ENCODE measurements at places on chromosomes 11 and 22.
A peak's percentile ranks its signal among the peaks of the same experiment; 100 is the strongest.

GRCh38 chr11:82867495-82868082, 32.6 kb downstream of the PRCP start:
- DNase-seq = peak; percentile 11

GRCh38 chr11:111765320-111765983, 737 bp downstream of the PPP2R1B start:
- peak; percentile 1 for DNase-seq

DNA sequence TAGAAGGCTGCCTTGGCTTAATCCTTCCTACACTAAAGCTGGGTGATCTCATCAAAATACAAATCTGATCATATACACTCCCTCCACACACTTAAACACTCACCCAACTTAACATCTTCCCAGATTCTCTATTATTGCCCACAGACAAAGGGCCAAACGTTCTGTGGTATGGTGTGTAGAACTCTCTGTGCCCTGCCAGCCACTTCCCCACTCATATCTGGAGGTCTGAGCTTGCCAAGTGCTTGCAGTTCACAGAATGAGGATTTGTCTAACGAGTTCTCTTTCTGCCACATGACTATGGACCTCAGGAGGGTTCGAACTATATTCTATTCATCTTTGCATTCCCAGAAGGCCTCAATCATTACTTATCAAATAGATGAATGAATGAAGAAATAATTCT, 77.6 kb downstream of the MPPED2 start:
- no peak for DNase-seq

GRCh38 chr11:129766898-129767604, 48.6 kb upstream of the TMEM45B start:
- no peak for DNase-seq

DNA sequence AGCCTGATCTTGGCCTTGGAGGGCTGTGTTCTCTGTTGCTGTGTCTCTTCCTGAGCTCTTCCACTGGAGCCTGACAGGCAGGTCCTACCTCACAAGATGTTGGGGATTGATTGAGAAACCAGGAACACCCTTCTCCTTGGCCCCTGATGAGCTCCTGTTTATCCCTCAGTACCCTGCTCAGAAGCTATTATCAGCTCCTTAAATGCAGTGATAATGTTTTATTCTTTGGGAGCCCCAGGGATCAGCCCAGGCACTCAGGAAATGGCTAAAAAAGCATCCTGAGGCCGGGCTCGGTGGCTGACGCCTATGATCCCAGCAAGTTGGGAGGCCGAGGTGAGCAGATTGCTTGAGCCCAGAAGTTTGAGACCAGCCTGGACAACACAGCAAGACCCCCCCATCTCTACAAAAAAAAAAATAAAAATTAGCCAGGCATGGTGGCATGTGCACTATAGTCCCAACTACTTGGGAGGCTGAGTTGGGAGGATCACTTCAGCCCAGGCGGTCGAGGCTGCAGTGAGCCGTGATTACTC, 4.9 kb upstream of the PHLDA2 start:
- no peak for DNase-seq

- DNase-seq = no peak
These were observed 213.4 kb upstream of the SYN3 start for GRCh38 chr22:33271390-33272161.

- DNase-seq = no peak
These were observed 22.1 kb upstream of the MGAT3 start for GRCh38 chr22:39434721-39435120.

- no peak for DNase-seq
These were observed 5.9 kb upstream of the RNH1 start for GRCh38 chr11:512761-513595.

DNA sequence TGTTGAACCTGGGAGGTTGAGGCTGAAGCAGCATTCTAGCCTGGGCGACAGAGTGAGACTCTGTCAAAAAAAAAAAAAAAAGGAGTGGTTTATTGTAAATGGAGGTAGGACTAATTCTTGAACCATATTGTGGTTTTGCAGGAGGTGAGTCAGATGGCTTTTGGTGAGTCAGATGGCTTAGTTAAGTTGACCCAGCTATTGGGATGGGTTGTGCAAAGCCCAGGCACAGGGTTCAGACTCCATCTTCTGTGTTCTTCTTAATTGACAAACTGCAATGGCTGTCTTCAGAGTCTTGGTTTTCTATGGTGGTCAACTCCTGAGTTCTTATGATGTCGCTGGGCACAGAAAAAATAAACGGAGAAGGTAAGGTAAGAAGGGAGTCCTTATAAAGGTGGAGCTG, 182.7 kb downstream of the ADAMTS15 start:
- DNase-seq = no peak

DNA sequence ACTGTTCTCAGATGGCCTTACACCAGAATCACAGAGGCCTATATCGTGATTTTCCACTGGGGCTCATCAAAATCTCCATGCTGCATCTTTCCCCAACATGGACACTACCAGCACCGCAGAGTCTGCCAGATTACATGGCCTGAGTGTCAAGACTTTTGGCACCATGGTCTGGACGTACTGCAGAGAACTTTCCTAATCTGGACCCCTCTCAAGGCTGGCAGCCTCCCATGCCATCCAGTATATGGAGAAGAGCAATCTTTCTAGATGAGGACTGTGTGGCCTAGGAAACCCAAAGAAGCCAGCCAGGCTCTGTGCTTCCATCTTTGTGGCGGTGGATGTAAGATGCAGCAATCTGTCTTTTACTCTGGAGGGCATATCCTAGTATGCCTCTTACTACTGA, 139.2 kb downstream of the ADAMTS15 start:
- DNase-seq = no peak

DNA sequence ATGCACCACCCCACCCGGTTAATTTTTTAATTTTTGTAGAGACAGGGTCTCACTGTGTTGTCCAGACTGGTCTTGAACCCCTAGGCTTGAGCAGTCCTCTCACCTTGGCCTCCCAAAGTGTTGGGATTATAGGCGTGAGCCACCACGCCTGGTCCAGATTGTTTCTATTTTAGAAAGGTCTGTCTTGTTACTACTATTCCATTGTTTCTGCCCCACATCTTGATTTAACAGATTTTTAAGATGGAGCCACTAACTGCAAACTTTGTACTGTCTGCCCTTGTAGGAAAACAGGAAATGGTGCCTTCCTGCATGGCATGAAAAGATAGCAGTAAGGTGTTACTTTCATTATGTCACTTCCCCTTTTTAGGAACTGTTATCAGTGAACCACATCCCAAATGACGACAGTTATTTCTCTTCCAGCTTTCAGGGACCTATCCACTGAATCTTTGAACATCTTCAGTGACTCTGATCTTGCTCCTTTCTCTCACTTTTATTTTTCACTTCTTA, 23.2 kb downstream of the TAF1D start:
- no peak for DNase-seq

GRCh38 chr11:25057861-25058260, 561.0 kb downstream of the LUZP2 start:
- DNase-seq = no peak

DNA sequence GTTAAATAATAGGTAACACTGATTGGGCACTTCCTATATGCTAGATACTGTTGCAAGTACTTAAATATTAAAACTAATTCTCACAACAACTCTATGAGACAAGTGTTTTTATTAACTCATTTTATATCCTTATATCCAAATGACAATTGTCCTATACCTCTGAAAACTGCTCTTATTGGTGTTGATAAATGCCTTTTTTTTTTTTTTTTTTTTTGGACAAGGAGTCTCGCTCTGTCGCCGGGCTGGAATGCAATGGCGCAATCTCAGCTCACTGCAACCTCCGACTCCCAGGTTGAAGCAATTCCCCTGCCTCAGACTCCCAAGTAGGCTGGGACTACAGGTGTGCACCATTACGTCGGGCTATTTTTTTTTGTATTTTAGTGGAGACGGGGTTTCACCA, 41.6 kb downstream of the MRTFA start:
- DNase-seq = no peak
